Activated T-helper 2 cell treated with anti-CD3 and anti-CD28 coated beads, Interferon-gamma antibody, Interleukin-2, Interleukin-4, amounts not matched to agents 10 μg/mL and 5 μg/mL and 100 μg/mL, durations not matched to agents 14 hours and 24 hours and 36 hours (primary cell): ENCODE measurements at places on chromosomes 2 and 18. TPM values are rescaled to one million over a fixed set of nuclear protein-coding genes. Genes with fewer than 3 reads are reported as not detected.

DNA sequence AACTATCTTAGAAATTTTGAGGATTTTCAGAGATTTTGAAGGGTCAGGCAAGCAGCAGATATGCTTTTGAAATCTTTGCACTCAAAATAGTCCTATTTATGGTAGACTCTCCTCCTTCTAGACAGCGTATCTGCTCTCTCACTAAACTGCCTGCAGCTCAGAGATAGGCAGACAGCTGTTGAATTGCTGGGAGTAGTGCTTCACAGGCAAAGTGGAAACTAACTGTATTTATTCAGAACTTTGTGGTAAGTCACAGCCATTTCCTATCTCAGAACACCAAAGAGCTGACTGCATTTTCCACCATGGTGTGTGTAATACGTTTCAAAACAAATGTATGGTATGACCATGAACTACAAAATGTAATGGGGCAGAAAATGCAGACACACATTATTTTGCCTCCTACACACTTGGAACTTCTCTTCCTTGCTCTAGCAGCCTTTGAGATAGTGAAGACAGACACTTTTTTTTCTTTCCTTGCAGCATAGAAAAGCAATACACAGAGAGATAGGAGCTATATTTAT, 352.4 kb downstream of the LRP1B start:
- H3K4me1 ChIP-seq: no peaks in the 10 kb centered on the region
- no peaks in the 10 kb centered on the region for H3K27me3 ChIP-seq
- H3K36me3 ChIP-seq: no peaks in the 10 kb centered on the region

GRCh38 chr2:30675758-30676157, 131.5 kb downstream of the CAPN13 start:
- DNase-seq: no peak
- H3K4me1 ChIP-seq: no peaks in the 10 kb centered on the region
- H3K27ac ChIP-seq: no peak overlapping the region
- H3K36me3 ChIP-seq: no peaks in the 10 kb centered on the region
- no peak overlapping the region for H3K4me3 ChIP-seq
- H3K27me3 ChIP-seq: peaks cover 15% of the 10 kb centered on the region

- no peak overlapping the region for H3K27ac ChIP-seq
- H3K4me3 ChIP-seq: no peak overlapping the region
- H3K27me3 ChIP-seq: no peaks in the 10 kb centered on the region
- H3K36me3 ChIP-seq: no peaks in the 10 kb centered on the region
- H3K4me1 ChIP-seq: no peaks in the 10 kb centered on the region
These were observed 21.1 kb downstream of the CPS1 start for GRCh38 chr2:210577263-210578071.

- no peaks in the 10 kb centered on the region for H3K4me1 ChIP-seq
- H3K36me3 ChIP-seq: no peaks in the 10 kb centered on the region
- H3K27ac ChIP-seq: no peak overlapping the region
- H3K27me3 ChIP-seq: peaks cover 34% of the 10 kb centered on the region
- DNase-seq: no peak
These were observed 262.8 kb upstream of the PARD3B start for GRCh38 chr2:204282525-204282924.

DNA sequence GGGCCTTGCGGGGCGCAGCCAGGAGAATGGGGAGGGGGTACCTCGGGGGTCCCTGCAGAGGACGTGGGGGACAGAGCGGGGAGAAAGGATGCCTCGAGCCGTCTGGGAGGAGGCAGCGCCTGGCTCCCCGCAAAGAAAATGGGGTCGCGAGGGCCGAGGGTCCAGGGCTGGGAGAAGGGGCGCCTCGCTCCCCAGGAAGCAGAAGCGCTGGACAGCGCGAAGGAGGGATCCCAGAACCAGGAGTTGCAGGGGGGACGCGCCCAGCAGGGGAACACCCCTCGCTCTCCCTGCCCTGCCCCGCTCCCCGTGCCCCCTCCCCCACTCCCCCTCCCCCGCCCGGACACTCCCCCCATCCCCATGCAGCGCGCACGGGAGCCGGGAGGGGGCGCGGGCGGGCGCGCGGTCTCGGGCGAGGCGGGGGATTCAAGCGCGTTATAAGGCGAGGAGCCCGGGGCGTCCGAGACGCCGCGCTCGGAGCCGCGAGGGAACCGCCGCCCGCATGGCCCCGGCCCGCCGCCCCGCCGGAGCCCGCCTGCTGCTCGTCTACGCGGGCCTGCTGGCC, at the start of gene ERFE:
Gene ERFE (plus strand): TSS at position 462 of the 562 bp plus-strand sequence. CDS start 38 bp downstream, at position 500.
- peak within 1 kb of the TSS; percentile 69 for H3K4me3 ChIP-seq
- no peaks in the 10 kb centered on the region for H3K36me3 ChIP-seq
- H3K27me3 ChIP-seq: peaks cover 16% of the 10 kb centered on the region
- H3K4me1 ChIP-seq: peaks cover 4% of the 10 kb centered on the region
- H3K27ac ChIP-seq: no peak within 1 kb of the TSS

GRCh38 chr2:193336781-193337180, 1142.0 kb upstream of the TMEFF2 start:
- H3K4me3 ChIP-seq: no peak overlapping the region
- DNase-seq: no peak
- no peaks in the 10 kb centered on the region for H3K4me1 ChIP-seq
- H3K27me3 ChIP-seq: no peaks in the 10 kb centered on the region

DNA sequence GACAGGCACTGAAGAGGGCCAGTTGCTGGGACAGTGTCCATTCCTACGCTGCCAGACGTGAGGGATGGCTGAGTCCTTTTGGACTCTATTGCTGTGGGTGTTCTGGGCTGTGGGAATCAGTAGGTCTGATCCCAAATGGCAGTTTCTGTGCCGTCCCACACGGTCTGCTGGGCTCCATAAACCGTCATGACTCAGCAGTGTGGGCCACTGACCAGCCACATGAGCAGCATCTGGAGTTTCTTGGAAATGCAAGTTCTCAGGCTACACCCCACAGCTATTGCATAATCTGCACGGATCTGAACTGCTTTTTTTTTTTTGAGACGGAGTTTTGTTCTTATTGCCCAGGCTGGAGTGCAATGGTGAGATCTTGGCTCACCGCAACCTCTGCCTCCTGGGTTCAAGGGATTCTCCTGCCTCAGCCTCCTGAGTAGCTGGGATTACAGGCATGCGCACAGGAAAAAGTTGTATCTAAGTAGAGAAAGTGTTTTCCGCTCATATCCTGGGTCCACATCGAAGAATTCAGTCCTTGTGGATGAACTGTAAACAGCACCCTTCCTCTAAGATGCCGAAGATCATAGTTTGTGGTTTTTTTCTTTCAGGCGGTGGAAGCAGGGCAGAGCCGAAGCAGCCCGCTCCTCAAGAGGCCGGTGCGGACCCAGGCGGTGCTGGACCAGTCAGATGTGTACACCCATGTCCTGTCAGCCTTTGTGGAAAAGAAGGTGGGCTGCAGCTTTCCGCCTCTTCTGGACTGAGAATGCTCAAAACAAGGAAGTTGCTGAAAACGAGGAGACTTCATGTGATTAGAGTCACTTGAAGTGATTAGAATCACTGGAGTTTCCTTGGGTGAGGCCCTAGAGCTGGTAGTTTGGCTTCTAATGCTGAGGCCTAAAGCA, 25.5 kb downstream of the RMC1 start:
- H3K4me3 ChIP-seq: no peak overlapping the region
- no peak overlapping the region for H3K27ac ChIP-seq
- peaks cover 83% of the 10 kb centered on the region for H3K36me3 ChIP-seq
- no peak for DNase-seq

GRCh38 chr18:42860548-42860947, 254.9 kb downstream of the RIT2 start:
- H3K27me3 ChIP-seq: no peaks in the 10 kb centered on the region
- no peak overlapping the region for H3K4me3 ChIP-seq
- no peak for DNase-seq

DNA sequence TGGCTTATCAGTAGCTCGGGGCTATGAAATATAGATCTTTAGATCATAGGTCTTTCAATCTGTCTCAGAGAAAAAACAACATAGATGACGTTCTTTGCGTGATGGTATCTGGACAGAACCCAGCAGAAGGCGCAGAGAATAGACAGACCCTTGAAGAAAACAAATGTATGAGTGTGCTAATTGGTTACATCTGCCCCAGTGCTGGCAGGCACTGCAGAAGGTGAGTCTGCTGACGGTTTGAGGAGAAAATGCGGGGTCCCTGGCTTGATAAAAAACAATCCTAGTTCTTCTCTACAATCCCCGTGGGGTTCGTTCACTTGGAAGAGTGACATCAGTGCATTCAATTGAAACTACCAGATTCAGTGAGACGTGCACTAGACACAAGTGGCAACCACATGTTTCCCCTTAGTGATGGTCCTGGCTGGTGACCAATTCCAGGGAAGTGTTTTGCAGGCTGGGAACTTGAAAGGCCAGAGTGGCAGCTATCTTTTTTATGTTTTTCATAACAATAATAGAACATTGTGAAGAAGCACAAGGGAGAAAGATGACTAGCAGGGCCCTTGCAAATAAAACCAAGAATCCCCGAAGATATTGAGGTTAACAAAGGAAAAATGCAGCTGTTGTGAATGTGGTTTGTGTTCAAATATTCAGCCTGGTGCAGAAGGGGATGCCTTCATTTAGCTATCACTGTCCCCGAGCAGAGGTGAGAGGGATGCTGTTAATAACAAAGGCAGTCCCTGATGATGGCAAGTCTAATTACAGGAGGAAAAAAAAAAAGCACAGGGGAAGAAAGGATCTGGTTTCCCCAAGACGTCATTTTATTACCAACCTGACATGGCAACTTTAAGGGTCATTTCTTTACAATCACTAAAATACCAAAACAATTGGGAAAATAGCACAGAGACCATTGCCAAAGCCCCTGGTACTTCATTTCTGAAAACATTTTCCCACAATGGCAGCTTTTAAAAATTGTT, 337.6 kb upstream of the FIGN start:
- H3K27ac ChIP-seq: no peak overlapping the region
- no peaks in the 10 kb centered on the region for H3K4me1 ChIP-seq

GRCh38 chr18:40938615-40939014, 1016.4 kb upstream of the PIK3C3 start:
- H3K4me3 ChIP-seq: no peak overlapping the region
- H3K27me3 ChIP-seq: no peaks in the 10 kb centered on the region
- no peak overlapping the region for H3K27ac ChIP-seq
- H3K4me1 ChIP-seq: no peaks in the 10 kb centered on the region
- no peaks in the 10 kb centered on the region for H3K36me3 ChIP-seq

DNA sequence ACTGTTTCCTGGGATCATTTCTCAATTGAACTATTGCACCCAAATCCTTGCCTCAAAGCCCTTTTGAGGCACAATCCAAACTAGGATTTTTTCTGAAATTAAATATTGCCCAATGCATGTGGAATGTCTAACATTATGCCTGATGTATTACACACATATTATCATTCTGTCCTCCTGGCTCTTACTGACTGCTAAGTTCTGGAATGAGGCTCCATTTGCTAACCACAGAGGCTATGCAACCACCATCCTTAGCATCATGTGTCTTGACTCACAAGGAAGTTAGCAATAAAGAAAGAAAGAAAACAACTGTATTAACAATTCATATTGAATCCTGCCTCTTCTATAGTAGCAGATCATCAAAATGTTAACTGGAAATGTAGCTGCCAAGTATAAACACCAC, 1142.7 kb downstream of the CNTNAP5 start:
- H3K27me3 ChIP-seq: no peaks in the 10 kb centered on the region
- H3K4me3 ChIP-seq: no peak overlapping the region
- no peaks in the 10 kb centered on the region for H3K36me3 ChIP-seq
- H3K4me1 ChIP-seq: no peaks in the 10 kb centered on the region

- H3K27me3 ChIP-seq: no peaks in the 10 kb centered on the region
- no peak overlapping the region for H3K27ac ChIP-seq
- peaks cover 3% of the 10 kb centered on the region for H3K4me1 ChIP-seq
- peaks cover 75% of the 10 kb centered on the region for H3K36me3 ChIP-seq
- DNase-seq: no peak
These were observed 37.3 kb downstream of the PTCD3 start for GRCh38 chr2:86143307-86143706.

LYPD6 gene
- total RNA-seq: not detected in 2 replicates

NEU2 gene
- total RNA-seq: not detected in 2 replicates

ST6GAL2 gene
- not detected in 2 replicates for total RNA-seq

TNFRSF11A gene
- 38.2 and 43.0 TPM in 2 replicates for total RNA-seq

MBD1 gene
- 78.4 and 79.7 TPM in 2 replicates for total RNA-seq
